Neural progenitor cell (in vitro differentiated cells): ENCODE measurements at places on chromosomes 5 and 9.

GRCh38 chr5:177995691-177996595 is at the start of gene PROP1:
Gene PROP1, minus strand, starts transcription at chr5:177996242. Its CDS starts 309 bp downstream, at chr5:177995933.
- no peak for DNase-seq

- DNase-seq: peak; percentile 32
Measured at GRCh38 chr5:179292681-179293635, 52.3 kb downstream of the ADAMTS2 start.

GRCh38 chr5:8522646-8523045 is 653.7 kb downstream of the MTRR start:
- no peak for DNase-seq

- no peak for DNase-seq
Measured at GRCh38 chr9:12329623-12329985, 363.6 kb upstream of the TYRP1 start.

- DNase-seq: no peak
Measured at GRCh38 chr9:98142925-98143481, 24.0 kb upstream of the TRIM14 start.

- DNase-seq: no peak
Measured at GRCh38 chr5:171700318-171700912, 85.2 kb upstream of the SMIM23 start.

DNA sequence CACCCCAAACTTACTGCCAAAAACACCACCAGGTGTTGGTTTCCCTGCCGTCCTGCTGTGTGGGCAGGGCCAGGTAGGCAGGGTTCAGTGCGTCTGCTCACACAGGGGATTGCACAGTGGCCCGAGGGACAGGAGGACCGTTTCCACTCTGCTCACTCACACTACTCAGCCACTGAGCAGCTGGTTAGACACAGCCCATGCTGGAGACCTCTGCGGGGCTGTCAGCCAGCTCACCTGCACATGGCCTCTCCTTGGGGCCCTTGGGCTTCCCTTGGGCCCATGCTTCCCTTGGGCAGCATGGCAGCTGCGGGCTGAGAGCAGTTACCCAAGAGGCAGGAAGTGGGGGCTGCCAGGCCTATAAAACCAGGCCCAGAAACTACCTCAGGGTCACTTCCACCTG is 79.0 kb downstream of the SYK start:
- DNase-seq: no peak

GRCh38 chr5:99316484-99316883 is 387.7 kb upstream of the CHD1 start:
- DNase-seq: no peak

DNA sequence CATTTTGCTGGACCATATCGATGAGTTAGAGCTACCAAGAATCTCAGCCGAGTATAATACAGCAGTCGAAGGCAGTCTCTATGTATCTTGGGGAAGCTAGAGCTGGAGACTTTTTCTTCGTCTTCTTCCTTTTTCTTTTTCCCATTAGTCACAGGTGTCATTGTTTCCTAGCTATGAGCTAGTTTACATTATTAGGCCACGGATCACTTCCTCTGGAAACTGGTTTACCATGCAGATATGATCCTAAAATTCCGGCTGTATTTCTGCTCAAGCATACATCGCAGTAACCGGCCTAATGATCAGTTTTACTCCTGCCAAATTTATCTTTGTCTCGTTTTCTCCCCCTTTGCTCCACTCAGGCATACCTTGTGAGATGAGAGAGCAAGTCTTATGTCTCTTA is 312.8 kb downstream of the ARHGAP26 start:
- no peak for DNase-seq

GRCh38 chr5:45262061-45262590 is 434.1 kb downstream of the HCN1 start:
- no peak for DNase-seq

GRCh38 chr5:125325488-125326149 is 579.2 kb upstream of the ZNF608 start:
- DNase-seq: peak; percentile 6
